Tracheal epithelial cell (primary cell): ENCODE measurements at places on chromosomes 4 and X. TPM values are rescaled to one million over a fixed set of nuclear protein-coding genes. Genes with fewer than 3 reads are reported as not detected.

The DACH2 gene
- 0.21 TPM in 1 of 2 replicates, not detected in the other for total RNA-seq

The RBM3 gene
- 88.0 and 97.1 TPM in 2 replicates for total RNA-seq

The FAM53A gene
- total RNA-seq: 1.9 and 3.6 TPM in 2 replicates

The KIF4A gene
- 0.43 and 1.4 TPM in 2 replicates for total RNA-seq

The NHSL2 gene
- total RNA-seq: under 0.01 TPM in 2 replicates

The SYN1 gene
- under 0.01 TPM in 1 of 2 replicates, not detected in the other for total RNA-seq

The SRPX2 gene
- total RNA-seq: 15.9 and 16.8 TPM in 2 replicates

The PHOX2B gene
- total RNA-seq: not detected in 2 replicates

The TMSB15B gene
- total RNA-seq: 0.64 and 7.2 TPM in 2 replicates
